ENCODE measurements at places on chromosomes 5 and 9. TPM values are rescaled to one million over a fixed set of nuclear protein-coding genes. Genes with fewer than 3 reads are reported as not detected.

ELOVL7 gene
- not detected for total RNA-seq

- peak; percentile 29 for DNase-seq
These were observed 97.3 kb downstream of the USP20 start for GRCh38 chr9:129932303-129933151.

DNA sequence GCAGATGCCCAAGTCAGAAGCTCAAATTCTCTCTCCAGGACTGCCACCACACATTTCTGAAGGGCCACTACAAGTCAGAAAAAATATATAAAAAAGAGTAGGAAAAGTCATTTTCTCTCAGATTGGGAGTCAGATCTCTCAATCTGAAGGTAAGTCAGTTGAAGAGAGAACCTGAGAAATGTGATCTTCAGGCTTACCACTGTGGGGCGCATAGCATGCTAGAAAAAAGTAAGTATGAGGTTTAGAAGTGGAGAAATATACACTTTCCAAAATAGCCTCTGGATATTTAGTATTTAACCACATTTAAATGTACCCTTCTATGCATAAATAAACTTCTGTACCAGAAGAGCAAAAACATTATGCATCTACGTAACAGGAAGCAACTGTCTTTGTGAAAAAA, 800.7 kb upstream of the CTNND2 start:
- no peak for DNase-seq

- no peak for DNase-seq
These were observed 285.7 kb upstream of the ADRA1B start for GRCh38 chr5:159630545-159630944.

OBP2A gene
- not detected for total RNA-seq

MXD3 gene
- 11.5 TPM for total RNA-seq

DNA sequence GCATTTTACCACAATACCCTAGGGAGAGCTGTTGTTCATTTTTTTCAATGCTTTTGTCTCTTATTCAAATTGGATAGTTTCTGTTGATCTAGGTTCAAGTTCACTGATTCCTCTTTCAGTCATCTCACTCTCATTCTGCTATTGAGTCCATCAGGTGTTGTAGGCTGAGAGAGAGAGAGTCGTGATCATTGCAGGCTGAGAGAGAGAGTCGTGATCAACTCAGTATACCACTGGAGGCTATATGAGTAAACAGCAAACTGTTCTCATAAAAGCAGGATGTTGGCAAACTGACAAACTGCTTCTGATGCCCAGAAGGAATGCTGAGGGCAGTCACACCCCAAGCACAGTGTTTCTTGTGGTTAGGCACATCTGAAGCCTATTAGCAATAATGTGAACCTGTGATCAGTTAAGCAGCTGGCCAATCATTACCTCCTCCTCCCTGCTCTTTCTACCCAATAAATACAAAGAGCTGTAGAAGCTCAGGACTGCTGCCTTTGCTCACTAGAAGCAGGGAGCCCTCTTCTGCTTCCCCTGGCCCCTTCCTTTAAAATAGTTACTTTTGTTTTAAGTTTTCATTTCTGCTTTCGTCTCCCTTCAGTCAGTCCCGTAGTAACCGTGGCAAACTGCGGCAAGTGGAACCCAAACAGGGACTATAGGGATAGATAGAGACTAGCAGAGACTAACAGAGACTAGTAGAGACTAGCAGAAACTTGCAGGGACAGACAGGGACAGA, 476.1 kb upstream of the ACO1 start:
- no peak for DNase-seq

COL27A1 gene
- 0.27 TPM for total RNA-seq

- DNase-seq: no peak
These were observed 267.2 kb upstream of the DAB2 start for GRCh38 chr5:39691993-39692392.

DNA sequence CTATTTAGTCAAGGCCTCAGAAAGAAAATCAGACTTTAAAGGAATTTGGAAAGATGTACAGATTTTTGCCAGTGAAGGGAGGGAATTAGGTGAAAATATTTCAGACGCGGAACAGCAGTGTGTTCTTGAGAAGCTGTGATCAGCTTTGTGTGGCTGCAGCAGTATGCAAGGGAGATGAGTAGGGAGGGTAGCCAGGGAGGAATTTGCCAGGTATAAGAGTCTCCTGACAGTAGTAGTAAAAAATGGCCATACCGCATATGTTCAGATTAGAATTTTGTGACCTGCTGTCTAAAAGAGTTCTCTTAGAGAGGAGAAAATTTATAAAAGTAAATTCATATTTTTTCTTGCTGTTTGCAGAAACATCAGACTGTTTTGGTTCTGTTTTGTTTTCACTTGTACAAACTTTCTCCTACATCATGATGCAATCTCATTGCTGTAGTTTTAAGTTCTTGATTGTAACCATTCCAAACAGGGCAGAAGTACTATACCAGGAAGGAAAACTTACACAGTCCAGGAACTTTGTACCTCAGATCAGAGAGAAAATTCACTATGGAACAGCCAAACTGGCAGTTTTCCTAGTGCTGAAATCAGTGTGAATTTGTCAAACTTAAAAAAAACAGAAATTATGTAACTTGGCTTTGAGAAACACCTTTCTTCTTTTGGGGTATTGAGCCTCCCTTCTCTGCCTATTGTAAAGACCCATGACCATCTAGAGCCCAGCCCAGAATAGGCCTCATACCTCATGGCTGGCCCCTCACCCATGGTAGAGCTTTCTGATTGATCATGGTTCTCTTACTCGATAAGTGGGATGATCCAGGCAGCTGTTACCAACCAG, 78.4 kb upstream of the NR3C1 start:
- DNase-seq: no peak

GRCh38 chr5:107395632-107396350, 274.9 kb downstream of the EFNA5 start:
- DNase-seq: no peak
